SK-N-MC (cell line): ENCODE measurements at places on chromosomes 16 and 17.

DNA sequence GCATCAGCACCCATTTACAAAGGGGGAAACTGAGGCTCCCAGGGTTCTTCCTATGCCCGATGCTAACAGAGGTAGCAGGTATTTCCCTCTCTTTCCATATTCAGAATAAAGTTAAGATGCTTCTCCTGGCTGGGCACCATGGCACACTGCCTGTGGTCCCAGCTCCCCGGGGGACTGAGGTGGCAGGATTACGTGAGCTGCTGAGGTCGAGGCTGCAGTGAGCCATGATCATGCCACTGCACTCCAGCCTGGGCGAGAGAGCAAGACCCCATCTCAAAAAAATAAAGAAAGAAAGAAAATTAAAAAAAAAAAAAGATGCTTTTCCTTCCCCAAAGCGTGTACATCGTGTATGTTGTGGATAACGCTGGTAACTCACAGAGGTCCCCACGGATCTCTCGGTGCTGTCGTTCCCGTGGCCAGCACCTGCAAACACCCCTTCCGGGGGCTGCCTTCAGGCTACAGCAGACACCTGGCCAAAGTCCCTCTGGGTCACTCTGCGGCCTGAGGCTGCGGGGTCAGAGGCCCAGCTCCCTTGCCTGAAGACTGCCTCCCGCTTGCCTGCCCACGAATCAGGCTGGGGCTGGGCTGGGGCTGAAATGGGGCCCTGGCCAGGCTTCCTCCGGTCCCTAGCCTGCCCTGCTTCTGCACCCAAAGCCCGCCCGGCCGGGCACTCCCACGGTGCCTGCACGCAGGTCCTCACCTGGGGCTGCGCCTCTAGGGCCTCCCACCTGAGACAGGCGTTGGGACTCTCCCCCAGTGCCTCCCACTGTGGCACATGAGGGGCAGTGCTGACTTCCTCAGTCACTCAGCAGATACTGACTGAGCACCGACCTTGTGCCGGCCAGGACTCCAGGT is 63.1 kb downstream of the ZDHHC7 start:
- no peak for DNase-seq

GRCh38 chr17:78645421-78646295 is 68.5 kb upstream of the DNAH17 start:
- no peak for DNase-seq

DNA sequence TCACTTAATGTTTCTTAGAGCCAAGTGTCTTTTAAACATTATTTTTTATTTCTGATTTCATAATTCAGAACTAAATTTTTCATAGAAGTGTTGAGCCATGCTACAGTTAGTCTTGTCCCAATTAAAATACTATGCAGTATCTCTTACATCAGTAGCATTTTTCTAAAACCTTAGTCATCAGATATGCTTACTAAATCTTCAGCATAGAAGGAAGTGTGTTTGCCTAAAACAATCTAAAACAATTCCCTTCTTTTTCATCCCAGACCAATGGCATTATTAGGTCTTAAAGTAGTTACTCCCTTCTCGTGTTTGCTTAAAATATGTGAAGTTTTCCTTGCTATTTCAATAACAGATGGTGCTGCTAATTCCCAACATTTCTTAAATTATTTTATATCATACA is 13.6 kb upstream of the BCAS3 start:
- DNase-seq: no peak

DNA sequence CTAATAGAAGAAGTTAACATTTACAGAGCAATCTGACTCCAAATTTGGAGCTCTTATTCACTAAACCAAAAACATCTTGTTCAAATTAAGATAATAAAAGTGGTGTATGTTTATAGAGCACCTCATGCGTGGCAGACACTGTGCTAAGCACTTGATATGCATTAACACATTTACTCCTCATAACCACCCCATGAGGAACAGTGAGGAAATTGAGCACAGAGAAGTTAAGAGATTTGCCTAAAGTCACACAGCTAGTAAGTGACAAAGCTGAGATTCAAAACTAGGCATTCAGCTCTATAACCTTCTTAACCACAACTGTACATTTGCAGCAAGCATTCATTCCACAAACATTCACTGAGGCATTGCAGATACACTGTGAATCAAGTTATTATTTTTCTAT is 94.0 kb downstream of the VAT1L start:
- DNase-seq: no peak

DNA sequence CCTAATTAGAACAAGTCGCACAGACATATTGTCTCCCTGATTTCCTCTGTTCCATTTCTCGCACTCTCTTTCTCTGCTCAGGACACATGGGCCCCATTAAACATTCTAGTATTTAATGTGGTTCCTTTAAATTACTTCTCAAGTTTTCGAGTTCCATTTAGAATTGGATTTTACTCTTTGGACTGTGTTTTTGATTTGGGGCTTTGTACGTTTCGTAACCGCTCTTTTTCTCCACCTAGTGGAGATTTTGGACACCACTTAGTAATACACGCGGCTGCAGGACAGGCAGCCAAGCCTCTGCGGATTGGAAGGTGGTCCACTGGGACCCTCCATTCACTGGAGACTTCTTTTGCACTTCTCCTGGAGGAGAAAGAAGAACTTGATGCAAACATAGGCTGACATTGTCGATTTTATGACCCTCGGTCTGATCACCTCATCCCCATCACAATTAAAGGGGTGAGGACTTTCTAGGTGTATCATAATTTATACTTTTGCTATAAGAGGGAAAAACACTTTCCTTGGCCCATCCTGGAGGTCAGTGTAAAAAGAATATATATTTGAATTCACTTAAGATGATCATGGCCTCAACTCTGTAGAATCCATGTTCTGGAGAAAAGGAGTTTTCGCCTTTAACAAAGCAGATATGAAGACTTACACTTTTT is 85.7 kb downstream of the NOG start:
- no peak for DNase-seq

GRCh38 chr17:72968798-72969197 is 123.7 kb downstream of the SLC39A11 start:
- no peak for DNase-seq
